ENCODE measurements at places on chromosomes 7 and 10.

DNA sequence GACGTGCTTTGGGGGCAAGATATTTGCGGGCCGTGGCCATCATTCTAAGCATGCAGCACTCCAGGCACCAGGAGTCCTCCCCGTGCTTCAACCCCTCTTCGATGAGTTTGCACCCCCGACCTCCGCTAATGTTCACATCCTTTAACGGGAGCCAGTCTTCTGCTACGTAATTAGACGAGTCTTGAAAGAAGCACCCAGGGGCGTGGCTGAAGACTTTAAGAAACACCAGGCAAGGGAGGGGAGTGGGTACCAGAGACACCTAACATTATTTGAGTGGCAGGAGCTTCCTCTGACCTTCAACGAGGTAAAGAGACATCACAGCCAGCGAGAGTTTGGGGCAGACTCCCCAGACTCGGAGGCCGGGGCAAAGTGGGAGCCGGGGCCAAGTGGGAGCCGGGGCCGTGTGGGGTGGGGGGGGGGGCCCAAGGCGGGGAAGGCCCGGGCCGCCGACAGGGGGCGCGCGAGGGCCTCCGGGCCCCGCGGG lies 31.1 kb upstream of the TOMM7 start:
- DNase-seq = no peak

GRCh38 chr10:11276449-11276990 lies 258.8 kb downstream of the CELF2 start:
- no peak for DNase-seq

DNA sequence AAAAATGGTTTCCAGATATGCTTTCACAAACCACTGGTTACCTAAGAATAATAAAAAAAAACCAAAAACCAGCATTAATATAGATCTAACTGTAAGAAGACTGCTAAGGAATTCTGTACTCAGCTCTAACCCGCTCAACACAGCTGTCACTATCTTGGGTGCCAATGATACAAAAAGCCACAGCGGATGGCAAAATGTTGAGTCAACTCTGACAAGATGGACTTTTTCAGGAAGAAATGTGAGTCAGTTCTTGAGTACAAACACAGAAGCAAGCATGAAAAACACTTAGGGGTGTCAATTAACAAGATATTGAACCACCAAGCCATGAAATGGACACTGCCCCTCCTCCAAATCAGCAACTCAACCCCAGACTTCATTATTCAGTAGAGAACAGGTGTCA lies 55.0 kb downstream of the CTTNBP2 start:
- DNase-seq = no peak

DNA sequence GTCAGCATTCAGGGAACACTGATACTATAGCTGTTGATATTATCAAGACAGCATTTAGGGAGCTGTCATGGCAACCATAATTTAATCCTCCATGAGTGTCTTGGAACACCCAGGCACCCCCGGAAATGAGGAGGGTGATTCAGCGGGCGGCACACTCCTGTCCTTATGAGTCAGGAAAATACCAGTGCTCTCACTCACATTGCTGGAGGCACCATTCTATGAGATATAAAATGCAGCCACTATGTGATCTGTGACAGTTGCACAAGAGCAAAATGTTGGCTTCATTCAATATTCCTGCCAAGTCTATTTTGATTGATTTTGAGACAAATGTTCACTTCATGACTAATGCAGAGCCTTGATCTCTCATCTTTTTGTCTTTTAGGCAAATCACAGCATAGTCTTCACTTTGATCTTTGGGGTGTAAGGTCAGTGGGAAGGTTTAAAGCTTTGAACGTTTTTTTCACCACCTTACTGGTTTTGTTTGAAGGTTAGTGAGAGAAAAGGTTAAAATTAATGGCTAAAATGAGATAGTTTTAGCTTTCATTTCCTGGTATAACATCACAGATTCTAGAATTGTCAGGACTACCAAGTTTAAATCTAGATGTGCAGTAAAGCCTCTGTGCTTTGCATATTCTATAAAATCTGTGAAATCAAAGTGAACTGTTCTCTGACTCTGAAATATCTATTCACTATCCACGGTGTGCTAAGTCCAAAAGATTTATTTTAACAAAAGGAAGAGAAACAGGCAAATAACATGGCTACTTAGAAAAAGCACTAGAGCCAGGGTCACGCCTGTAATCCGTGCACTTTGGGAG lies 12.4 kb upstream of the ARHGAP12 start:
- DNase-seq = no peak

DNA sequence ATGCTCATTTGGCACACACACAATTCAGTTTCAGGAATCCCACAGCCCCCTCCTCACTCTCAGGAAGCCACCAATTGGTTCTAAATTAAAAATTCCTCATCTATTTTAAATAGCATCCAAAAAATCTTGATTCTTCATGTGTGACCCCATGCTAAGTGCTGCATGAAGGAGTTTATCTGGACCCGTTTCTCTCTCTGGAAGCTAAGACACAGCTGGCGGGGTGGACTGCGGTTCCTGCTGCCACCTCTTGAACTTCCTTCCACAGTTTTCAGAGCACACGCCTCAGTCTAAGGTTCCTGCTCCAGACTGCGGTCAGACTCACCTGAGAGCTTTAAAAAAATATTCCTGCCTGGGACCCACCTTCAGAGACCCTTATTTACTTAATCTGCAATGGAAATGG lies 34.5 kb downstream of the LYZL1 start:
- DNase-seq = no peak

- DNase-seq = no peak
These were observed 406.5 kb upstream of the SHH start for GRCh38 chr7:156218544-156219306.

GRCh38 chr10:94143261-94143660 lies 149.5 kb downstream of the PLCE1 start:
- DNase-seq = no peak

Measured in brain pericyte (primary cell).